ENCODE measurements at places on chromosomes 13 and 19.
A peak's percentile ranks its signal among the peaks of the same experiment; 100 is the strongest.

DNA sequence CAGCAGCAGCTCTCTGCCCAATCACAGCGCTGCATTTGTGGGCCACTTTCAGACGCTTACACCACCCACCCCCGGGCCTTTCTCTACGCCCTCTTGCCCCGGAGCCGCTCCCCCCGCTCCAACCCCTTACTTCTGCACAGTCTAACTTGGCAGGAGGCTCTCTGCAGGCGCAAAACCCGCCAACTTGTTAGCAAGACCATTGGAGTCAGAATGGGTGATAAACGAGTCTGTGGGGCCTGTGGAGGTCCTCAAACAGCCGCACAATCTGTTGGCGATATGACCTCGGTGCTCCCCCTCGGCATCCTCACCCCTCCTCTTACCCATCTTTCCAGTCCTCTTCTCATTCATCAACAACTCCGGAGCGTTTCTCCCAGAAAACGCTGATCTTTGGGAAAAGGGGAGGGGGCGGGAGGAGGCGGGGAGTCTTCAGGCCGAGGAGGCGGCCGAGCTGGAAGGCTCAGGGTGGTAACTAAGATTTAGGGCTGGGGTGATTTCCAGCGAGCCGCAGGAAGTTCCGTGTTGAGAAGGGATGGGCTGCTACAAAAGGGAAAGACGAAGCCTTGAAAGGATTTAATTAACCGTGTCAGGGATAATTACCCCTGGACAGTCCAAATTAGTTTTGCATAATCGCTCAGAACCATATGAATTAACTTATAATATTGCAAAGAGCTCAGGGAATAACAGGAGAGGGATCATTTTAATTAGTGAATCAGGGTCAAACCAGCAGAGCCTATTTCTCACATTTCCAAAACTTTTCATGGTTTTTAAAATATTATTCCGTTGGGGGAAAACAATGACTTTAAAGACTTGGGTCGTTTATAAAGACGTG, 4.1 kb downstream of the SOX21 start:
- DNase-seq = no peak

GRCh38 chr13:66222926-66223325, 1007.2 kb downstream of the PCDH9 start:
- no peak for DNase-seq

GRCh38 chr19:42345191-42345812, 19.9 kb downstream of the MEGF8 start:
- DNase-seq = no peak

DNA sequence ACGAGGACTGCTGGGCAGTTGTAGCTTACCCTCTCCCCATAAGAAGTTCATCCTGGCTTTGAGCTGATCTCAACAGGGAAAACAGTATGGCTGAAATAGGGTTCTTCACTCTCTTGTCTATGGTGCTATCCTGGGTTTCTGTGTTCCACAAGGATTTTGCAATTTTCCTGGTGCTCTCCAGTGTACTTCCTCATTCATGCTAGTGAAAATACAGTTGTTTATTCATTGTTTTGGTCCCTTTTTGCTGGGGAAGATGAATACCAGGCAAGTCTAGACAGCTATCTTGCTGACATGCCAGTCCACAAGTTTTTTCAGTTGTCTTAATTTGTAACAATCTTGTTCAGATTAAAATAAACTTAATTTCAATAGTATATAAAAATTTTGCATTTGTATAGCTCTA, 306.5 kb downstream of the DLEU7 start:
- DNase-seq = no peak

DNA sequence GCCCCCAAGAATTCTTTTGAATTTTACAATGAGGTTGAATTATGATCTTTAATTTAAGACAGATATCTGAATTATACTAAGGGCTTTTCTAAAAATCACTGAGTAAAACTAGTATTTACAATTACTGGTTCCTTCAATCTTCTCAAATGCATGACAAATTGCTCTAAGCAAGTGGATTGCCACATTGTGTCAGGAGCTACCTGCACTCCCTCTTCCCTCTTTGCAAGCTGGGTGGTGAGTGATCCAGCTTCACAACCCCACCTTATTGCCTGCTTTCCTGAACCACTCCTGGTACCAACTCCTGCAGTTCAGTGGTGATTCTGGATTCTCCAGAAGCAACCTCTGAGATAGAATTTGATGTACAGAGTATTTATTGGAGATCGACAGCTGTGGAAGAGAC, 49.9 kb upstream of the SERP2 start:
- DNase-seq = no peak

GRCh38 chr13:44627441-44627840, 51.3 kb upstream of the TSC22D1 start:
- DNase-seq = no peak

DNA sequence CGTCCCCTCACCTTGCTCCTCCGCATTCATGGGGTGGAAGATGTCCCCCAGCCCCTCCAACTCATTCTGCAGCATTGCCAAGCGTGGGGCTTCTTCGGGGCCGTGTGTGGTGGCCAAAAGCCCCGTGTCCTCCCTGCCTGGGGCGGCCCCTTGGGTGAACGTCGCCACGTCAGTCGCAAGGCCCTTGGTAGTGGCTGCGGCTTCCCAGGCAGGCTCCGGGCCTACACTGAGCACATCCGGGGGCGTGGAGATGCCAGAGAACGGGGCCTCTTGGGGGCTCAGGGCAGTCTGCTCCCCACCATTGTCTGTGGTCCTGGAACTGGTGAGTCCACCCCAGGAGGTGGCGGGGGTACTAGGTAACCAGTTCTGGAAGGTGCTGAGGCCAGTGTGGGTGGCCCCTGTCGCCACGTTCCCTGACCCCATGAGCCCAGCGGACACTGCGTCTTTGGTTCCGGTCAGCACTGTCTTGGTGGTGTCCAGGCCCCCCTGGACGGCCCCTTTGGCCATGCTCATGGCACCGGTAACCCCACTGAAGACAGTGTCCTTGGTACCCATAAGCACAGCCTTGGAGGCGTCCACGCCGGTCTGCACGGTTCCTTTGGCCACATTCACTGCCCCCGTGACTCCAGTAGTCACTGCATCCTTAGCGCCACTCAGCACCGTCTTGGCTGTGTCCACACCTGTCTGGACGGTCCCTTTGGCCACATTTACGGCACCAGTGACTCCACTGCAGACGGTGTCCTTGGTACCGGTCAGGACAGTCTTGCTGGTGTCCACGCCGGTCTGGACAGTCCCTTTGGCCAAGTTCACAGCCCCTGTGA, 7.6 kb downstream of the PLIN4 start:
- no peak for DNase-seq

- DNase-seq = no peak
Measured at GRCh38 chr13:46726347-46726746, 70.6 kb downstream of the ESD start.

DNA sequence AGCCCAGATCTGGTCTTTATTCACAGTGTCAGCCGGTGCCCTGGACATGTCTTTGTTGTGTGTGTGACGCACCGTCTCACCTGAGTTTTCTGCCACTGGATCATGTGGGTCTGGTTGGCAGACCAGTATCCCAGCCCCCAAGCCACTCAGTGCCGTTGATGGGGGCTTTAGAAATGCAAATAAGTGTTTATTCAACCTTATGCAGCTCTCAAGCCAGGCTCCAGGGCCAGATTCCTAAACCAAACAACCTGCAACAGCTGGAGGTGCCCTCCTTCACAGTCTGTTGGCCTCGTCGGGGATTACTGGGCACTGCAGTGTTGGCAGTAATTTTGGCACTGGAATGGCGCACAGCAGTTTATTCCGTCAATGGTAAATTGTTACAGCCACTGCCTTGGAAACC, 21.6 kb downstream of the FAM124A start:
- DNase-seq = no peak

GRCh38 chr13:39960191-39960590, 304.7 kb downstream of the COG6 start:
- no peak for DNase-seq

DNA sequence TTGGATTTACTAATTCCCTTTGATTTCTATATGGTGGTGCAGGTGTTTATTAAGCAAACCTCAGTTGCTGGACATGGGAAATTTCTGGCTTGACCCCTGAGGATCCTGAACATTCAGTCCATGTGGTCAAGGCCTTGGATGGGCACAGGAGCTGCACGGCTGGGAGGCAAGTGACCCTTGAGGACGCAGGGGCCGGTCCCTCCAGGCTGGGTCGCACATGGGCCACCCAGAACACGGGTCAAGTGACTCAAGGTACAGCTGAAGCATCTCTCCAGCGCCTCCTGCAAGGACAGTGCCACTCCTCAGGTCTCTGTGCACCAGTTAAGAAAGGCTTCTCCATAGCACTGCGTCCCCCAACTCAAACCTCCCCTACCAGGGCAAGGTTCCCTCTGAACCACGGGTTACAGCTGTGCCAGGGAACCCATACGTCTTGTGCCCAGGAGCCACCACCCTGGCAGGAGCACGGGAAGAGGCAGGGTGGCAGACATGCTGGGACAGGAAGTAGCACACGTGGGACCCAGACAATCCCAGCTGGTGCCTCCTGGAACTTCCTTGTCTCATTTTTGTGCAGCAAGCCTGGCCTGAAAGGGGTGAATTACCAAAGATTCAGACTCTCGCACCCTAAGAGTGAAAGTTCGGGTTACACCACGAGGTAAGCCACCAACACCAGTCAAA, 93.1 kb downstream of the SPACA7 start:
- no peak for DNase-seq

GRCh38 chr13:26037302-26037701, 14.5 kb downstream of the SHISA2 start:
- DNase-seq = no peak

GRCh38 chr13:46578590-46578975, 25.6 kb downstream of the LRCH1 start:
- DNase-seq = no peak

- no peak for DNase-seq
Measured at GRCh38 chr19:12628040-12629022, 17.6 kb downstream of the ZNF791 start.

- no peak for DNase-seq
Measured at GRCh38 chr13:23715092-23715761, 145.0 kb downstream of the TNFRSF19 start.

- peak; percentile 6 for DNase-seq
Measured at GRCh38 chr19:52138278-52138982, 1.3 kb downstream of the ZNF616 start.

DNA sequence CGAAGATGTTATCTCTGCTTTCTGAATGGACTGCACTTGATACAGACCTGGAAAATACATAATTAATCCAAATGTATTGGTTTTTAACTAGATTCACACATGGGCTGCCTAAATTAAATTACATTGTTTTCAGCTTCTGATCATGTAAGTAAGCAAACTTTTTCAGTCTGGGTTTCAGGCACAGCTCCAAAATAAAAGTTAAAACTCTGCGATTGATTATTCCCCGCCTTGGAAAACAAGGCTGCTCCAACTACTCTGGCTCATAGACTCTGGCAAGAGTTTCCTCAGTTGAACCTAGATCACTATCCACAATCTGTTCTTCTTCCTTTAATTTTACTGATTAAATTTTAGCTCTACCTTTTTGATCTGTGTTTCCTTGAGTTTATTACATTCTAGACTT, 526.0 kb upstream of the SPRY2 start:
- DNase-seq = no peak

DNA sequence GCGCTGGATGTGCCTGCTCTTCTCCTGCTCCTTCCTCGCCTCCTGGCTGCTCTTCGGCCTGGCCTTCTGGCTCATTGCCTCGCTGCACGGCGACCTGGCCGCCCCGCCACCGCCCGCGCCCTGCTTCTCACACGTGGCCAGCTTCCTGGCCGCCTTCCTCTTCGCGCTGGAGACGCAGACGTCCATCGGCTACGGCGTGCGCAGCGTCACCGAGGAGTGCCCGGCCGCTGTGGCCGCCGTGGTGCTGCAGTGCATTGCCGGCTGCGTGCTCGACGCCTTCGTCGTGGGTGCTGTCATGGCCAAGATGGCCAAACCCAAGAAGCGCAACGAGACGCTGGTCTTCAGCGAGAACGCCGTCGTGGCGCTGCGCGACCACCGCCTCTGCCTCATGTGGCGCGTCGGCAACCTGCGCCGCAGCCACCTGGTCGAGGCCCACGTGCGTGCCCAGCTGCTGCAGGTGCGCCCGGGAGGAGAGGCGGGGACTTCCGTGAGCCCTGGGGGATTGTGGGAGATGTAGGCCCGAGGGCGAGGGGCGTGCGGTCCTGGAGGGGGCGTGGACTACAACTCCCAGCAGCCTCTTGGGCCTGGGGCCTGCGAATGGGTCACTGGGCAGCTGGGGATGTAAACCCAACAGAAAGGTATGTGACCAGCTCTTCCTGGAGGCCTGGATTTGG, 6.7 kb downstream of the KCNJ14 start:
- no peak for DNase-seq

DNA sequence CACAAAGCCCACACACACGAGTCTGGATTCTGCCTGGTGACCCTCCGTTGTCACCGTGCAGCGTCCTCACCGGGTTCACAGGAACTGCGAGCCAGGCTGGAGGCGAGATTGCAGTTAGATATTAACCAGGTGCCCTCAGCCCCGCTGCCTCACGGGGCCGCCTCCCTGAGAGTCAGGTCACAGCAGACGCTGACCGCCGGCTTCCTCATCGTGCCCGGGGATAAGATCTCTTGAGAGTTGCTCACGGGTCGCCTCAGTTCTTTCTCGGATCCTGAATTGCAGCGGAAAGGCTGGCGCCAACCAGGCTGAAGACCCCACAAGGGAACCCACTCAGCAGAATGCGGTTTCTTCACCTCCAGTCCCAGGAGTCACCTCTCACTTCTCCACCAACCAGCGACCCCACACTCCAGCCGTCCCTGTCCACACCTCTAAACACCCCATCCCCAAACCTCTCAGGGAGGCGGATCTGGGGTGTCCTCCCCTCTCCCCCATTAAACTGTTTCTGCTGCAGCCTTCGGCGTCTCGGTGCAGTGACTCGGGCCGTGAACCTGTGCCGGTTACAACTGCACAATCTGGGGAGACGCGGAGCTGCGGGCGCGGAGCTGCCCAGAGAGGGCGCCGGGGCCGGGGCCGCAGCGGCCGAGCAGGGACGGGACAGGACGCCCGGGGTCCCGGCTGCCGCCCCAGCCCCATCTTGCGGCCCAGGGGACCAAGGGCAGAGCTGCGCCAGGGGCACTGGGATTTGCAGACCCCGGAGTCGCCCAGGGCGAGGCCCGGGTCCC, 591 bp downstream of the ZNF823 start:
- DNase-seq = peak; percentile 11

DNA sequence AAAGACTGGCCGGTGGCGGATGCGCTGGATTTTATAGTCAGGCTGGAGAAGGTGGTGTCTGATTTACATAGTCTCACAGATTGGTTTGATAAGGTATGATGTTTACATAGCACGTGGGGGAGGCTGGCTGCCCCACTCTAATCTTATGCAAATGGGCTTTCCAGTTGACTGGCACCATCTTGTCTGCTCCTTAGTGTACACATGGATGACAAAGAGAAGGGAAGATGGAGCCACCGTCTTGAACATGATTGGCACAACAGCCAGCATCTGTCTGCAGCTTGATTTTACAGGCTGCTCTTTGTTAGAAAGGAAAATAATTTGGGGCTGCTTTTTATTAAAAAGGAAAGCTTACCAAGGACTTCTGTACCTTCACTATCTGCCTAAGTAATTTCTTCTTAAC, 265.2 kb upstream of the MAB21L1 start:
- DNase-seq = no peak

Measured in NCI-H2107 (cell line).